ENCODE measurements at places on chromosomes 12 and 14.

- no peak for DNase-seq
These were observed 6.0 kb upstream of the MYF6 start for GRCh38 chr12:80701388-80701787.

- DNase-seq: no peak
These were observed 444.5 kb upstream of the FAR2 start for GRCh38 chr12:28704477-28705169.

DNA sequence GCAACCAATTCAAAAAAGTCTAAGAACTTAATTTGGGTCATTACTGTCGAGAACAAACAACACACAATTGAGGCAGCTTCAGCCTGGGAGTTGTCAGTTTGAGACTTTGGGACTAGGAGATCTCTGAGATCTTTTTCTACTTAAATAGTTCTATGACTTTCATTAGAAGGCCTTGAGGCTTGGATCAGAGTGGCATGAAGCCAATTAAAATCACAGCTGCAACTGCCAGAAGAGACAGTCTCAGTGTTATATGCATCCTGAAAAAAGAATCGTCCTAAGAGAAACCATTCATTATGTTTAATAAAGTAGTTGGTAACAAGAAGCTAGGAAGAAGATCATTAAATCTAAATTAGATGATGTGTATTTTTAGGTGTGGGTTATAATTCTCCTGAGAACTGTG, 170.8 kb upstream of the RASSF8 start:
- DNase-seq: no peak

DNA sequence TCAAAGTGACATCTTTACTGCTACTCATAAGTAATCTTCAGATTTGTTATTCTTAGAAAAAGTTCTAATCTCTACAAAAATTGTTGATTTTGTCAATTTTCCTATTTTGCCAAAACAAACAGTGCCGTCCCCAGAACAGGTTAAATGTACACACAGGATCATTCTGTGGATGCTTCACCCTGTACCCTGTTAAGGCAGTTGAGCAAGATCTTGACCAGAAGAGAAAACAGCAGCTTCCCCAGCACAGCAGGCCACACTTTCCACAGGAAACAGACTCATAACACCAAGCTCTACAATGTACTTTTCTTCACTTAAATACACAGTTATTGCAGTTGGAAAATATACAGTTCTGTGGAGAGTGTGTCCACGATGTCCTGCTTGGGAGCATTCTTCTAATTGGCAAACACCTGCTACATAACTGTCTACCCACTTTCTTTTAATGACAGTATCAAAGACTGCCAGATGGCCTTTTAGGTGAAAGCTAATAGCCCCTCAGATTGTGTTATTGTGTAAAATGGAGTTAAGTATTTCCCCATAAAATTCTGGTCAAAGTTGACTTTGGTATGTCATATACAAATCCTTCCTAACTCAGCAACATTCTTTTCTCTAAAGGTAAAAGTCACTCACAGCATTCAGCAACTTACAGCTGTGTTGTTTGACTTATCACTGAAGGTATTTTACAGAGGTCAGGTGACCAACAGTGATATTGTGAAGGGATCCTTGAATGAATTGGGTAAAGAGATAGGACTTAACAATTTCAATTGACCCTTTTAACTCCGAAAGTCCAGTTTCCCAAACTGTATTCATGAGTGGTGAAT, 77.0 kb downstream of the SEC23A start:
- no peak for DNase-seq

GRCh38 chr12:100789975-100790374, 4.6 kb upstream of the ANO4 start:
- DNase-seq: no peak

All from C1 segment of cervical spinal cord (tissue), 14 donors.